ENCODE measurements at places on chromosomes 7 and 10.

- DNase-seq: no peak
These were observed 122.4 kb downstream of the CTTNBP2 start for GRCh38 chr7:117750612-117751563.

GRCh38 chr7:716222-716621 is 10.3 kb upstream of the DNAAF5 start:
- no peak for DNase-seq

DNA sequence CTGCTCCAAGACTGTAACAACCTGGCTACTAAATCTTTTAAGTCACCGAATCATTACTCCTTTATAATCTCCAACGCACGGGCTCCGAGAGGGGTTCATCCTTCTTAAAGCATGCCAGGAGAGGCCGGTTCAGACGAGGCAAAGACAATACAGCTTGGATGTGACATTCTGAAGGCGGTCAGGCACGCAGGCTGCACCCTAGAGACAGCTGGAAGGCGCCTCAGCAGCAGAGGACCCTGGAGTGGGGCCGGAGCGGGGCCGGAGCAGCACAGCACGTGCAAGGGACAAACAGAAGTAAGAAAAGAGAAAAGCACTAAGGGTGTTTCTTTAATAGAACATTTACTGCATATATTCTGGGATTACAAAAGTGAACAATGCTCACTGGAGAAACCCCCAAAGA is 97.8 kb upstream of the PPP2R2D start:
- DNase-seq: no peak

- DNase-seq: no peak
These were observed 222.6 kb downstream of the MGMT start for GRCh38 chr10:129689671-129690071.

GRCh38 chr7:96837593-96837992 is 127.9 kb upstream of the SEM1 start:
- no peak for DNase-seq

DNA sequence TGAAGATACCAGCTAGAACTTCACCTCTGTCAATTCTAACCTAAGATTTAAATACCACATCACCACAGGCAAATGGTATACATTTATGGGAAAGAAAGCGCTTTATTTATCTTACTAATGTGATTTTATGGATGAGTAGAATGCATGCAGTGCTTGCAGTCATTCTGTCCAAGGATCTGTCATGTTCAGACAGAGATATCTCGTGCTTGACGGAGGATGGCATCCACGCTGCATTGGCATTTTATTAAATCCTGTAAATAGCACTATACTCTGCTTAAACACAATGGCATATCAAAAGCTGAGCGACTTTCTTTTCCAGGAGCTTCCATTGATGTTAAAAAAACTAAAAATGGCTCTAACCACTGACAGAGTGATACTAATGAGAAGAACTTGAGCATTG is 133.7 kb upstream of the CAV2 start:
- DNase-seq: no peak

GRCh38 chr7:3980300-3980643 is 679.2 kb downstream of the SDK1 start:
- no peak for DNase-seq

DNA sequence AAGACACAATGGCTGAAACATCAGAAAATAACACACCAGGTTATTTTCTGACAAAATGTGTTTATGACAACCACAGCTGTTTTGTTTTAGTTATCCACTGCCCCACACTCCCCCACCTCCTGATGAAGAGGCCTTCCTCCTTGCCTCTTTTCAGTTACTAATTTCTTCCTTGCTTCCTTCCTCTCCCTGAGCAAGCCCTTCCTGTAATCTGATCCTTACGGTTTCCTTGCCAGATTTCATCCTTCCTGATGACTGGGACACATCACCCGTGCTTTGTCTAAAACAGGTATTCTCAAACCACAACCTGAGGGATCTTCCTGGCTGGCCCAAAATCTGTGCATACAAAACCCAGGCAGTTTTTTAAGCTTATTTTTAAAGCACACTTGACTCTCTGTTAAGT is 39.4 kb downstream of the CHST15 start:
- no peak for DNase-seq

DNA sequence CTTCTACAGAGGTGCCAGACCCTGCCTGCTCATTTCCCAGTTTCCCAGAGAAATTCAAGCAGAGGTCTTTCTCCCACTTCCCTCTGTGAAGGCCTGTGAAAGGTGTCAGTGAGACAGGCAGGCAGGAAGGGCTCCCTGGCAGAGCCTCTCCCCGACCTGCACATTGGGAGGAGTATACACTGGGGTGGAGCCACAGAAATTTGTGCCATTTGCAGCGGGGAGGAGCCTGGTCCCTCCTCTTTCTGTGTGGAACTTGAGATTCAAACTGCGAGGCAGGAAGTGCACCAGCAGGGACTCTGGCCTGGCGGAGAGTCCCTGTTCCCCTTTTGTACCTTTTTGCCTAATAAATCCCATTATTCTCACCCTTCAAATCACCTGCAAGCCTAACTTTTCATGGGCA is 54.6 kb upstream of the OPN4 start:
- no peak for DNase-seq

GRCh38 chr7:37212051-37212450 is 236.6 kb downstream of the ELMO1 start:
- no peak for DNase-seq

- DNase-seq: no peak
These were observed 515 bp downstream of the FAM149B1 start for GRCh38 chr10:73168465-73168803.

GRCh38 chr10:80900661-80901060 is 363.0 kb downstream of the SH2D4B start:
- DNase-seq: no peak

DNA sequence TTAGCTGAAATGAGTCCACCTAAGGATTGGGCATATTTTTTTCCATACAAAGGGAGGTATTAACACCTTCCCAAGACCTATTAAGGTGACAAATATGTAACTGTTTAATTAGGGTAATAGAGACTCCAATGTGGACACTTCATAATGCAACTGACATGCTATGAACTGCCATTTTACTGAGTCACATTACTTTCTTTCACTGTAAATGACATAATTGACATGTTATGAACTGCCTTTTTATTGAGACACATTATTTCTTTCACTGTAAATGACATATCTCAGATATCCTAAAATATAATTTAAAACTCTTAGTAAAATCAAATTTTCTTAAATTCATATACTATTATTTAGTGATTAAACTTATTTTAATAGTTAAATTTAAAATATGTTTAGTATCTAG is 528.8 kb upstream of the PCDH15 start:
- no peak for DNase-seq

- no peak for DNase-seq
These were observed 313.8 kb upstream of the ADARB2 start for GRCh38 chr10:2051108-2051507.

DNA sequence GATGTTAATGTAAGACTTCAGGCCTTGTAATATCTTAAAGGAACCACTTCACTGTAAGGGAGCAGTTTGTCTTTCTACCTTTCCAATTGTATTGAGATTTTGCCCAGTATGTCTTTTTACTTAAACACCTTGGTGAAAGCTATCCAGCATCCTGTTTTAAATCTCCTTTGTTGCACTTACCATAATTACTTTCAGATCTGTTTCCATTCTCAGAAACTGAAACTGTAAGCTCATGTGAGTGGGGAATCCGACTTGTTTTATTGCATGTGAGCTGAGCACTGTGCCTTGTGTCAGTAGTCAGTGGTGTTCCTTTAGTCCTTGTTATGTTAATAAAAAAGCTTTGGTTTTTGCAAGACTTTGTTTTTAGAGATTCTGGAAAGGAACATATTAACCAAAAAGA is 42.2 kb downstream of the BMPR1A start:
- no peak for DNase-seq

DNA sequence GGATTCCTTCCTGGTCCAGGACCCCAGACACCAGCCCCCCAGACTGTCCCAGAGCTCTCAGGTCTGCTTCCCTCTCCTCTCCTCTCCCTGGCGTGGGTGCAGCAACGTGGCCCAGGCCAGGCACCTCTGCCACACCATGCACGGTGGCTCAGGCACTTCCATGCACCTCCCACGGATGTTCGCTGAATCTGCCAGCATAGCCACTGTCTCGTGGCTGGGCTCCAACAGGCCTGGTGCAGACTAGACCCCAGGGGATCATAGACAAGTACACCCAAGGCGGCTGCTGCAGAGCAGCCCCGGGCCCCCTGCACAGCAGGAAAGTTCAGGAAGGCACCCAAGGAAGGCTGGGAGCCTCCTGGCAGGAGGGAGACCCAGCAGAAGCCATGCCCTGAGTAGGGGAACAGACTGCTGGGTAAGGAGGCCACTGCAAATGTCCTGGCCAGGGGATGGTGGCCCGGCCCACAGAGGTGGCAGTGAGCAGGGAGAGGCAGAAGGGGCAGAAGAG is 4.4 kb downstream of the RASGEF1A start:
- no peak for DNase-seq

DNA sequence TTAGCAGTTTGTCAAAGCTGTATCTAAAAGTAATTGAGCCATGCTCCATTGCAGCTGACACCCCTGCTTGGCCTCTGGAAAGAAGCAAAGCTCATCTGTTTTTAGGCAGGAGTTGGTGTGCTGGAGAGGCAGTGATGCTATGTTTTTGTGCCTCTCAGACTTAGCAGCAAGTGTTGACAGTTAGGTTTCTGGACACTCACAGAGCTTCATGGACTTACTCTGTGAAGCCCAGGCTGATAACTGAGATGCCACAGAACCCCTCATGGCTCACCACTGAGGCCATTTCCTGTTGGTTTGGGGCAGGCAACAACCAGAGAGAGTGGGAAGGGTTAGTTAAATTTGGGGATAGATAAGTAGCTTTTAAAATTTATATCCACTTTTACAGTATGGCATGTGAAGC is 59.8 kb downstream of the BTAF1 start:
- no peak for DNase-seq

DNA sequence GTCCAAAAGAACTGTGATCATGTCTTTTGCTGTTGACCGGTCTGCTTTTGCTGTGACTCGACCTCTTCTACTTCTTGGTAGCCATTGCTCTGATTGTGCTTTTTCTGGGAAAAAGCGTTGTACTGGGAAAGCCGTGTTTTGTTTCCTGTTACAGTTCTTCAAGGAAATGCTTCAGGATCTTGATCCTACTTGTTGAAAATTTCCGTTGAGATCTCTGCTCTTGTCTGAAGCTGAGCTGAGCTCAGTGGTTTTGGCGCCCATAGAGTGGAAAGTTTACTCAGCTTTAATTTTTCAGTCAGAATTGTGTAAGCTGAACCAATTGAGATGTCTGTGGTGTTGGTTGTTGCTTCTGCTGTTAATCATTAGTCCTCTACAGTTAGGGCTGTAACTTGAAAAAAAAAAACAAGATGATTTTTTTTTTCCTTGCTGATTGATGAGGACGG is 302.2 kb downstream of the CCDC3 start:
- no peak for DNase-seq

GRCh38 chr10:52481986-52482555 is 168.0 kb downstream of the DKK1 start:
- no peak for DNase-seq
